Aortic smooth muscle cell (primary cell): ENCODE measurements at places on chromosomes 16 and 17. TPM values are rescaled to one million over a fixed set of nuclear protein-coding genes. Genes with fewer than 3 reads are reported as not detected.

Gene CAMKK1
- total RNA-seq = 6.3 and 10.3 TPM in 2 replicates

Gene KRTAP4-1
- not detected in 2 replicates for total RNA-seq

Gene UTS2R
- total RNA-seq = not detected in 2 replicates

Gene PDILT
- not detected in 2 replicates for total RNA-seq

Gene C16orf96
- not detected in 2 replicates for total RNA-seq

Gene PRSS27
- 0.56 and 0.92 TPM in 2 replicates for total RNA-seq

Gene PRSS53
- total RNA-seq = 1.3 and 1.5 TPM in 2 replicates

Gene ASGR2
- not detected in 2 replicates for total RNA-seq

Gene PROCA1
- 1.1 and 2.0 TPM in 2 replicates for total RNA-seq

Gene MYCBPAP
- total RNA-seq = 1.7 and 2.4 TPM in 2 replicates

Gene CIBAR2
- total RNA-seq = not detected in 2 replicates

Gene PSME3IP1
- 66.2 and 75.2 TPM in 2 replicates for total RNA-seq

Gene SDR42E2
- total RNA-seq = not detected in 2 replicates
